ENCODE measurements at places on chromosomes 2 and 18. TPM values are rescaled to one million over a fixed set of nuclear protein-coding genes. Genes with fewer than 3 reads are reported as not detected.

GRCh38 chr2:150526827-150527226 lies 39.4 kb upstream of the RND3 start:
- peak; percentile 16 for DNase-seq

- DNase-seq: no peak
Measured at GRCh38 chr2:28263690-28264089, 129.0 kb upstream of the FOSL2 start.

DNA sequence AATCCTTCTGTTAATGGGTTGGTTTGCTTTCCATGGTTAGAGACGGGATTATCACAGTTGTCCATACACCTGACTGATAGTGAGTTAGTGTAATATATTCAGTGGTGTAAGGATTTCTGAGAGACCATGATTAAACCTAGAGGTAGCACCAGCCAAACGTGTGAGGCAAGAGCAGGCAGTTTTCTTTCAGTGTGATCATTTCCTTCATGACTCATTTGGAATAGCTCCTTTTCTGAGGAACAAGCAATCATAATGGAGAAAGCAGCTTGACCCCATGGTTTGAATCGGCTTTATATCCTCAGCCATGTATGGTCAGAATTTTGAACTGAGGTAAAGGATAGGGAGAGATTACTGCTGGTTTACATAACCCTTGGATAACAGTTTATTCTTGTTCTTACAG lies 2.9 kb downstream of the MXD1 start:
- DNase-seq: peak; percentile 62

GRCh38 chr2:42924418-42924886 lies 132.1 kb upstream of the HAAO start:
- DNase-seq: no peak

DNA sequence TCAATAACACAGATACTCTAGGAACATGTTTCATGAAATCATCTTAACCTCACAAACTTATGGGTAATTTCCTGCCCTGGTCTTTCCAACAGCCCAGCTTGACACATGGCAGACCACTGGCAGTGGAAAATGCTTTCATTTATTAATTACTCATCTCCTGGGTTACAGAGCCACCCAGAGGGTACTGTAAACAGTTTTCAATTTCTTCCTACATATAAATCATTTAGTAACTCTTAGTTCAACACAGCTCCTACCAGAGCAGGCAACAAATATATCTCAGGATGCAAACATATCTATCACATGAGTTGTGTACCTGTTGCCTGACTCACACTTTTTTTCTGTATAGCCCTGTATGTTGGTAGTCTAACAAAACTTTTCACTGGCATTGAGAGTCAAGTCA lies 99.2 kb upstream of the VRK2 start:
- no peak for DNase-seq

- DNase-seq: no peak
Measured at GRCh38 chr18:21769206-21769605, 28.6 kb downstream of the MIB1 start.

GRCh38 chr18:3498698-3499471 lies 48.9 kb downstream of the TGIF1 start:
- peak; percentile 7 for DNase-seq

GRCh38 chr2:206616151-206616550 lies 26.1 kb upstream of the FAM237A start:
- peak; percentile 6 for DNase-seq

- DNase-seq: peak; percentile 18
Measured at GRCh38 chr2:126999106-126999756, 100.5 kb downstream of the TEX51 start.

GRCh38 chr2:24881623-24882022 lies 38.4 kb downstream of the ADCY3 start:
- DNase-seq: no peak

DNA sequence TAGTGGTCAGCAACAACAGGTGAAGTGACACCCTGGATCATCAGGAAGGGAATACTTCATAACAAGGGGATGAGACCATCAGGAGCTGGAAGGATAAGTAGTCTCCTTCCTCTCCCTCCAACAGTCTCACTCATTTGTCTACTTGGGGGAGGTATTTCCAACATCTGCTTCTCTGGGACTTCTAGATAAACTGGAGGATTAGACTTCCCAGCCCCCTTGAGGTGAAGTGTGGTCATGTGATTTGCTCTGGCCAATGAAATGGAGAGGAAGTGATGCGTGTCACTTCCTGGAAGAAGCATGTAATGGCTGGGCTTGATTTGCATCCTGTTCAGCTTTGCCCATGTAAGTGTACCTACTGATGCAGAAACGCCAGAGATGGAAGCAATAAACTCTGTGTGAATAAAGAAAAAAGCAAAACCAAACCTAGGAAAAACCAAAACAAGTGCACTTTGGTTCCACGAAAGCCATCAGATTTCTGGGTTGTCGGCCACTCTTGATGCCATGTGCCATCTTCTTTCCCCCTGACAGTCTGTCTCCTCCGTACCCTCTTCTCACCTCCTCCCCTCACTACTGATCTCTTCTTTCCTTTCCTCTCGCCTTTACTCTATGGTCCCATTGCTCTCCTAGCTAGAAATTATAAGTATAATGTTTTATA lies 76.1 kb upstream of the DNMT3A start:
- DNase-seq: no peak

- no peak for DNase-seq
Measured at GRCh38 chr18:74534150-74534969, at the start of gene CNDP1. Gene CNDP1 (plus strand): TSS chr18:74534500. CDS start chr18:74534668, 168 bp downstream.

GRCh38 chr2:45709137-45709536 lies 57.7 kb downstream of the PRKCE start:
- peak; percentile 21 for DNase-seq

GRCh38 chr2:229563388-229563787 lies 151.0 kb downstream of the DNER start:
- no peak for DNase-seq

DNA sequence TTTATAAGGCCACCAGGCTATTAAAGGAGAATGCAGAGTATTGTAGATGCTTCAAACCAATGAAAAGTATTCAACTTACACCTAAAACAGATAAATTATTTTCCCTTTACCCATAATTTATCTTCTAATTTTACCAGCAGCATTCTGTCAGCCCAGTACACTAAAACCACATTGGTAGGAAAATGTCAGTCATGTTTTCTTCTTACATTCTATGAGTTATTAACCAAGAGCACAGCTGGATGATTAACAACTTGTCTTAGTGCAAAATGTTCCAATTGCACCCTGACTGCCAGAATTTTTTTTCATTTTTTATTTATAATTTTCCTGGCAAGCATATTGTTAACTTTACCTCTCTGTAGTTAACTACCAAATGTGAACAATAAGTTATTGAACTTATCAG lies 79.0 kb upstream of the WDR75 start:
- no peak for DNase-seq

DNA sequence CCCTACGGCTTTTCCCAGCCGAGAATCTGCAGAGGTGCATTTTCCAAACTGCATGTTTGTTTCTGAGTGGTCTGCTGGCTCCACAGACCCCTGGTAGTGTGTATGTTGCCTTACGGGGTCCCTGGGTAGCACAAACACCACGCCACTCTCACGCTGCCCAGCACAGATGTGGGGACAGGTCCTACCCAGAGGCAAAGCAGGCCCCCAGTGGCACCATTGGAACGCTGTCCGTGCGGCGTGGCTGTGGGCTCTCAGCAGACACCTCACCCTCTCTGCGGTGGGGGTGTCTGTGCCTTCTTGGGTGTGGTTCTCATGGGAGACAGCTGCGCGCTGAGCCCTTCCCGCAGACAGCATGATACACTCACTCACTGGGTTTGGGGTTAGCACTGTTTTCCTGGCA lies 137.4 kb downstream of the NFATC1 start:
- no peak for DNase-seq

DNA sequence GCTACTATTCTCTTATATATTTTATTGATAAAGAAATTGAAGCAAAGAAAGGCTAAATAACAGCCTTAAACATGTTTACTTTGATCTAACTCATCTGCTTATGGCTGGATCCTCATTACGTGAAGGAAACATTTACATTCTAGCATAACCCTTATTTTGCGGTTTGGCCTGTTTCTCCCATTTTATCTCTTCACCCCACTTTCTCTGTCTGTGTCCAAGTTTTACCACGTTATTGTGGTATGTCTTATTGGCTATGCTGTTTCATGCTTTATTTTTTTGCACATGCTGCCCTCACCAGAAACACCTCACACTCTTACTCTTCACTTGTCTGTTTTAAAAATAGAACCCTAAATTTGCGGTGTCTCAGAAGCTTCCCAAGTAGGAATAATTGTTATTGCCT lies 78.5 kb downstream of the RPIA start:
- DNase-seq: no peak

- no peak for DNase-seq
Measured at GRCh38 chr2:133025004-133025403, 355.0 kb upstream of the LYPD1 start.

DNA sequence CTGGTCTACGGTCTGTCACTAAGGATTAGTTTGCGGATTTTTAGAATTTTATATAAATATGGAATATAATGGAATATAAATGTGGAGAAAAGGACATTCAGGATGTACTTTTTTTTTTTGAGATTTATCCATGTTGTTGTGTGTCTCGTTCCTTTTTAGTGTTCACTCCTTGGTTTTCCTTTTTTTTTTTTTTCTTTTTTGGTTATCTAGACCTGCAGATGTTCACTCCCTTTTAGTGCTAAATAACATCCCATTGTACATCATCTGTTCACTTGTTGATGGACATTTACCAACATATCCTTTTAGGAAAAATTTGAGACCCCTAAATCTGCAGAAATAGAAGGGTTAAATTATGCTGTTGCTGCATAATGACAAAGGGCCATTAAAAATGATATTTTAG lies 25.5 kb upstream of the RPL37A start:
- no peak for DNase-seq

- DNase-seq: peak; percentile 50
Measured at GRCh38 chr2:20185176-20186022, 39.5 kb downstream of the SDC1 start.

DNA sequence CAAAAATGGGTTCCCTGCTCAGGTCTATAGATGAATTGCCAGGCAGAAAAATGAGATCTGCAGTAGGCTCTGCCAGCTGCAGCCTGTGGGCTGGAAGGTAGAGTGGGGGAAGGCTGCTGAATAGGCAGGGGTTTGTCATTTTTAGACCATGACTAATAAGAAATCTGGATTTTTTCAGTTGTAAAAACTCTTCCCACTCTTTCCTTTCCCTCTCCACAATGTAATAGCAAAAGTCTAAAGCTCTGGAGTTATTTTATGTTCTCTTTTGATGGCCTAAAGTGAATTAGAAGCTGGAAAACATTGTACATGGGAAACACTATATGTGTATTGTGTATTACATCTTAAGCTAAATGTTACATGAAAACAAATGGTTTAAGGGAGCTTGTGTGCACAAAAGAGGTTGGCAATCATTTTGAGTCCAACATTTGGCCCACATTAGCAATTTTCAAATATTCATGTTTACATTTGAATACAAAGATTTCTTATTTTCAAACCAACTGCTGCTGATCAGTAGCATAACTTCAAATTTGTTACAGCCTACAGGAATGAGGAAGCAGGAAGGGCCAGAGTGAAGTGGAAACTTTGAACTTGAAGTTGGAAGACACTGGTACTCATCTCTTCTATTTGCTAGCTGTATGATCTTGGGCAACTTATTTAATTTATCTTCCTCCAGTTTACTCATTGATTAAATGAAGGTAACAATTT lies 407.1 kb downstream of the SLC4A3 start:
- peak; percentile 69 for DNase-seq

GRCh38 chr2:38438133-38438882 lies 61.2 kb upstream of the ATL2 start:
- DNase-seq: no peak

GRCh38 chr2:43193652-43194120 lies 32.7 kb downstream of the ZFP36L2 start:
- DNase-seq: no peak

GRCh38 chr2:72147303-72147971 lies at the start of gene CYP26B1:
Gene CYP26B1 (minus strand): TSS chr2:72147862. CDS start chr2:72147834, 28 bp downstream.
- DNase-seq: peak; percentile 54

DNA sequence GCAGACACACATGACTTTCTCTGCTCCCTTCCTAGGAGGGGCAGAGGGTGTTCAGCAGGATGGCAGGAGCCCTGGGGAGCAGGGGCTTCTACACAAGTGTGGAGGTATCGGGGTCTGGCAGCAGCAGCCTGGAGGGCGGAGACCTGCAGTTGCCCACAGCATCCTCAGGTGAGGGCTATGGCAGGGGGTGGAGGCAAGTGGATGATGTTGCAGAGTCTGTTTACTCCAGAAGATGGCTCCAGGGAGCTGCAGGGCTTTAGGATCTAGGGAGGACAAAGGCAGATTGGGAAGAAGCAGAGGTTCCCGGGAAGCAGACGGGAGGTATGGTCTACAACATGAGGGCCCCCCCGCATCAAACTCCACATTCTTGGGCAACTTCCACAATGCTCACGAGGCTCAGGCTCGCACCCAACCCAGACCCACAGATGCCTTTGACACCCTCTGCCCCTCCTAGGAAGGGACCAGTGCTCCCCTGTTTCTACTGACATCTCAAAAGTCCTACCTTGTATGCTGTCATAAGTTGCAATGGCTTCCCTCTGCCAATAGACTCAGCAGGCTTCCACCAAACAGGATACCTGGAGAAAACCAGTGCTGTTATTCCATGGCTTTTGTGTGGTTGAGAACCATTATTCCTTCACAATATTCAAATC lies 12.0 kb upstream of the ATP6V1C2 start:
- no peak for DNase-seq

The LTBP1 gene
- 93.9 TPM for total RNA-seq

The AQP12A gene
- total RNA-seq: not detected

The MYL12A gene
- 750 TPM for total RNA-seq

The TMEM182 gene
- total RNA-seq: 5.2 TPM

The AMER3 gene
- not detected for total RNA-seq

The IL1R2 gene
- not detected for total RNA-seq

The ANKRD36C gene
- 10.3 TPM for total RNA-seq

The SRBD1 gene
- 5.8 TPM for total RNA-seq

Measured in MG63 (cell line).